Vagina (tissue), 2 donors: ENCODE measurements at places on chromosomes 12 and 14. TPM values are rescaled to one million over a fixed set of nuclear protein-coding genes. Genes with fewer than 3 reads are reported as not detected.

DNA sequence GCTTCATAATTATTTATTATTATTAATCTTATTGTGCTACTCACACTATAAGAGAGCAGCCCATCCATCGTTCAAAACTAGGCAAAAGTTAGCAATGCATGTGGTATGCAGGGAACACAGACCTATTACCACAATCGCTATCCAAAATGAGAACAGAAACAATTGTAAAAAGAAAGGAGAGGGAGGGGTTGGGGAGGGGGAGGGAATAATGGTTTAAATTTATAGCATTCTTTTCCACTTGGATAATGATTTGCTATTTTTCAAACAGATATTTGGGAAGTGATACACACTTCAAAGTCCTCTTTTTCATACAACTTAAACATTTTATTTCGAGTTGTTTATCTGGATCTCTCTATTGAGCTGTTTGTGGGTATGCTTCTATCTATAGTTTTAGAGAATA is 248.6 kb upstream of the SOX5 start:
- peaks cover 6% of the 10 kb centered on the region for H3K4me1 ChIP-seq
- no peak for DNase-seq
- no peak overlapping the region for H3K4me3 ChIP-seq
- H3K27me3 ChIP-seq = no peaks in the 10 kb centered on the region
- H3K36me3 ChIP-seq = no peaks in the 10 kb centered on the region
- no peak overlapping the region for H3K27ac ChIP-seq

The SVOP gene
- under 0.01 TPM for total RNA-seq

DNA sequence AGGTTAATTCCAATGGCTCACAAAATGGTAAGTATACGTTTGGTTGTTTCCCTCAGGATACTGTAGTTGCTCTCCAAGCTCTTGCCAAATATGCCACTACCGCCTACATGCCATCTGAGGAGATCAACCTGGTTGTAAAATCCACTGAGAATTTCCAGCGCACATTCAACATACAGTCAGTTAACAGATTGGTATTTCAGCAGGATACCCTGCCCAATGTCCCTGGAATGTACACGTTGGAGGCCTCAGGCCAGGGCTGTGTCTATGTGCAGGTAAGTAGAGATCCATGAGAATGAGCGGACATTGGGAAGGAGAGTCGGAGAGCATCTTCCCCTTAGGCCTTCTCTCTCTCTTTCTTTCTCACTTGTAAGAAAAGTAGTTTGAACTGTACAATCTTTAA is 45.4 kb downstream of the A2ML1 start:
- no peak overlapping the region for H3K27ac ChIP-seq
- no peaks in the 10 kb centered on the region for H3K36me3 ChIP-seq
- no peaks in the 10 kb centered on the region for H3K4me1 ChIP-seq
- no peak overlapping the region for H3K4me3 ChIP-seq

The IRAK3 gene
- total RNA-seq = 23.1 TPM

The ACVRL1 gene
- 115 TPM for total RNA-seq

The FOXN4 gene
- not detected for total RNA-seq

GRCh38 chr12:25017336-25017735 is 68.4 kb upstream of the BCAT1 start:
- no peak overlapping the region for H3K4me3 ChIP-seq
- no peaks in the 10 kb centered on the region for H3K27me3 ChIP-seq
- H3K36me3 ChIP-seq = no peaks in the 10 kb centered on the region
- DNase-seq = no peak
- H3K4me1 ChIP-seq = no peaks in the 10 kb centered on the region
- no peak overlapping the region for H3K27ac ChIP-seq

The SLC25A47 gene
- total RNA-seq = not detected

The LRRIQ1 gene
- total RNA-seq = 0.25 TPM

DNA sequence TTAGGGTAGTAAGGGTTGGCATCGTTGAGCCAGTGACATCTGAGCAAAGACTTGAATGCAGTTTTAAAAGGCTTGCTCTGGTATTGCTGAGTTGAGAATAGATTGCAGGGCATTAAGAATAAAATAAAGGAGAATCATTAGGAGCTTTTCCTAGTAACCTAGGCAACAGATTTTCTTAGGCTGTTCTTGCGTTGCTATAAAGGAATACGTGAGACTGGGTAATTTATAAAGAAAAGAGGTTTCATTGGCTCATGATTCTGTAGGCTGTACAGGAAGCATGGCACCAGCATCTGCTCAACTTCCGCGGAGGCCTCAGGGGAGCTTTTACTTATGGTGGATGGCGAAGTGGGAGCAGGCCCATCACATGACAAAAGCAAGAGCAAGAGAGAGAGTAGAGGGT is 97.4 kb downstream of the RAD51B start:
- no peak for DNase-seq
- H3K4me1 ChIP-seq = no peaks in the 10 kb centered on the region
- H3K27me3 ChIP-seq = no peaks in the 10 kb centered on the region
- H3K36me3 ChIP-seq = no peaks in the 10 kb centered on the region
- no peak overlapping the region for H3K27ac ChIP-seq
- no peak overlapping the region for H3K4me3 ChIP-seq
